ENCODE measurements at places on chromosomes 3 and 15.

GRCh38 chr15:29364426-29365078 lies 94.9 kb upstream of the NSMCE3 start:
- no peak for DNase-seq

GRCh38 chr3:179150610-179151009 lies 2.5 kb downstream of the PIK3CA start:
- DNase-seq, result no peak

DNA sequence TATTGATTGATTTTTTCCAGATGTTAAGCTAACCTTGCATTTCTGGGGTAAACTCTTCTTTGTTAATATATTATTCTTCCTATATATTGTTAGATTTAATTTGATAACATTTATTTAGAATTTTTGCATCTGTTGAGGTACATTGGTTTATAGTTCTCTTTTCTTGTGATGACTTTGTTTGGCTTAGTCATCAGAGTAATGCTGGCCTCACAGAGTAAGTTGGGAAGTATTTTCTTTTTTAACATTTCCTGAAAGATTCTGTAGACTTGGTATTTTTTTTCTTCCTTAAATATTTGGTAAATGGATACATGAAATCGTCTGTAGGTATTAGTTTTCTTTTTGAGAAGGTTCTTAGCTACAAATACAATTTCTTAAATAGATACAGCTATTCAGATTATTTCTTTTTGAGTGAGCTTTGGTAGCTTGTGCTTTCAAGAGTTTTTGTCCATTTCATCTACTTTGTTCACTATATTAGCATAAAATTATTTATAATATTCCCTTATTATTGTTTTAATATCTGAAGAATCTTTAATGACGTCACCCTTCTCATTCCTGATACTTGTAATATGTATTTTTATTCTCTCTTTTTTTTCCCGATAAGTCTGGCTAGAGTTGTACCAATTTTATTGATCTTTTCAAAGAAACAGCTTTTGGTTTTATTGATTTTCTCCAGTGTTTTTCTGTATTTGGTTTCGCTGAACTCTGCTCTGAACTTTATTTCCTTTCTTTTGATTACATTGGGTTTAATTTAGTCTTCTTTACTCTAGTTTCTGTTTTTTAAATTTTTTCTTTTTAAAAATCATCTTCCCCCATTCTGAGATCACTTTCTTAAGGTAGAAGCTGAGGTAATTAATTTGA lies 6.5 kb upstream of the HPS3 start:
- DNase-seq, result no peak

- peak; percentile 94 for DNase-seq
Observed at GRCh38 chr3:47420511-47421484, 40.0 kb downstream of the PTPN23 start.

DNA sequence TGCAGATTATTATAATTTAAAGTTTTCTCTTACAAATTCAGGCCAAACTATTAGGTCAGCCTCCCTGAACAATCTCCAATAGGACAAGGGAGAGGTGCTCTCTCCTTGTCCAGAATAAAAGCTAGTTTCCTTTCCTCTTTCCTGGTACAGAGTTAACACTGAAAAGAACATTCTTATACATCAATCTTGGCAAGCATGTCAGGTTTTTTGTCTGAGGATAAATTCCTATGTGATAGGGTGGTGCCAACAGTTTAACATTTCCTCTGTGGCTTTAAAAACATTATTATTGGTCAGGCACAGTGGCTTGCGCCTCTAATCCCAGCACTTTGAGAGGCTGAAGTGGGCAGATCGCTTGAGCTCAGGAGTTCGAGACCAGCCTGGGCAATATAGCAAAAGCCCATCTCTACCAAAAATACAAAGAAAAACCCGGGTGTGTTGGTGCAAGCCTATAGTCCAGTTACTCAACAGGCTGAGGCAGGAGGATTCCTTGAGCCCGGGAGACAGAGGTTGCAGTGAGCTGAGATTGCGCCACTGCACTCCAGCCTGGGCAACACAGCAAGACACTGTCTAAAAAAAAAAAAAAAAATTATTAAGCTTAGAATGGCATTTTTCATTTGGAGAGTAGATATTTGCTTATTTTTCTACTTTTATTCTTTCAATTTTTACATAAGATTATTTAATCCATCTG lies 13.7 kb upstream of the ULK4 start:
- no peak for DNase-seq

DNA sequence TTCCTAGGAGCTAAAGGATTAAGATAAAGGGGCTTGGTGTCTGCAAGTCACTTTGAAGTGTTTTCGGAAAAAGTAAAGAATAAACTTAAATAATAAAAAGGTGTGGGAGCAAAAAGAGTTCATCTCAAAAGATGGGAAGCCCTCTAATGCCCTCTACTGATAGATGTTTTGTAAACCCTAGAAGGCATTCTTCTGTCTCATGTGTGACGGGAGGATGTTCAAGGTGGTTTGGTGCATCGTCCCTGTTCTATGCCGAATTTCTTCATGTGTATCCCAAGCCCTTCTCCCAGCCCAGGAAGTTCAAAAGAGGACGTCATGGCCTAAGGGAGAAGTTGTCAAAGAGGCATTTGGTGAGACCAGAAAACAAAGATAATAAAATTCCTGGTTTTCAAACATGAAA lies 37.2 kb downstream of the CCK start:
- no peak for DNase-seq

DNA sequence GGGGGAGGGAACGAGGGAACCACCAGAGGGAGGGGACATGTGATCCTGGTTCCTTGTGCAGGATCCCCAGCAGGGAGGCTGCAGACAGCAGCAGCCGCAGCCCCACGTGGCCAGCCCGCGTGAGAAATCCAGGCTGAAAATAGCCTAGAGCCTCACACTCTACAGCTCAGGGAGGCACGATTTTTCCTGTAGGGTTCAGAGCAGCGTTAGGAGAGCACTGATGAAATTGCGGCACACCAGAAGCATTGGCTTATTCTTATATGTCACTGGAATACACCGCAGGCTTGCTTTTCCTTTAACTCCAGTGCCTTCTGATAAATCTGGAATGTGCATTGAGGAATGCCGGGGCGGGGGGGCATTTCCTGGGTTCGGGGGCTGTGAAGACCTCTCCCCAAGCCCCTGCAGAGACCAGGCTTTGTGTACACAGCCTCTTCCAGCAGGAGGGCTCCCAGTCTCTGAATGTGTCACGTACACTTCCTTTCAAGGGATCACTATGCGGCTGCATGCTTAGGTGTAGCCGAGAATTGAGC lies 193.0 kb downstream of the ATP10A start:
- DNase-seq, result no peak

GRCh38 chr3:125585595-125586223 lies 9.6 kb downstream of the OSBPL11 start:
- peak; percentile 31 for DNase-seq

GRCh38 chr3:72383883-72384282 lies 464.4 kb downstream of the SHQ1 start:
- no peak for DNase-seq

DNA sequence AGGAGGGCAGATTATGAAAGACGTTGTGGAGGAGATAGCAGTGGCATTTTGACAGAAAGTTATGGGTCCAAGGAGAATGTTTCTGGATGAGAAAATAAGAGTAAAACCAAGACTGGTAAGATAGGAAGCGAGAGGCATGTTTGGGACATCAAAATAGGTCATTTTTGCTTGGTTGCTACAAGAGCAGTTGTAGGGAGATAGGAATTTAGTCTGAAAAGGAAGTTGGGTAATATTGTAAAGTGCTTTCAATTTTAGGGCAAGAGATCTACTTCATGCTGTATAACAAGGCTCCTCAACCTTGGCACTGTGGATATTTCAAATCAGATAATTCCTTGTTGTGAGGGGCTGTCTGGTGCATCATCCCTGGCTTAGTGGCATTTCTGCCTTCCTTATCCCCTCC lies 118.0 kb upstream of the DPH6 start:
- DNase-seq, result no peak

DNA sequence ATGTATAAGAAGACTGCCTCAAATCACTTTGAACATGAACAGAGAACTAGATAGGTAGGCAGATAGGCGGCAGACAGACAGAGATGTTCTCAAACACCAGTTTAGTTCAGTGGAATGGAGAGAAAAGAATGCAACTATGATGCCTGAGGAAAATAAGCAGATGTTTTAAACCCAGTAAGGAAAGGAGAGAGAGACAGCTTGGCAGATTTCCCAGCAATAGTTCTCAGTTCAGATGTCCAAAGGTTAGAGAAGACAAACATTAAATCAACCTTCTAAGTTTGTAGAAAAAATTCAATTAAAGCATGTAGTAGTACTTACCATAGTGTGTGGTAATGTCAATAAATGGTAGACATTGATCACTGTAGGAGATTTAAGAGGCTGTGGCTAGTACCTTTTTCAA lies 209.6 kb upstream of the PFN2 start:
- no peak for DNase-seq

- no peak for DNase-seq
Observed at GRCh38 chr3:3802046-3802445, 2.8 kb downstream of the LRRN1 start.

DNA sequence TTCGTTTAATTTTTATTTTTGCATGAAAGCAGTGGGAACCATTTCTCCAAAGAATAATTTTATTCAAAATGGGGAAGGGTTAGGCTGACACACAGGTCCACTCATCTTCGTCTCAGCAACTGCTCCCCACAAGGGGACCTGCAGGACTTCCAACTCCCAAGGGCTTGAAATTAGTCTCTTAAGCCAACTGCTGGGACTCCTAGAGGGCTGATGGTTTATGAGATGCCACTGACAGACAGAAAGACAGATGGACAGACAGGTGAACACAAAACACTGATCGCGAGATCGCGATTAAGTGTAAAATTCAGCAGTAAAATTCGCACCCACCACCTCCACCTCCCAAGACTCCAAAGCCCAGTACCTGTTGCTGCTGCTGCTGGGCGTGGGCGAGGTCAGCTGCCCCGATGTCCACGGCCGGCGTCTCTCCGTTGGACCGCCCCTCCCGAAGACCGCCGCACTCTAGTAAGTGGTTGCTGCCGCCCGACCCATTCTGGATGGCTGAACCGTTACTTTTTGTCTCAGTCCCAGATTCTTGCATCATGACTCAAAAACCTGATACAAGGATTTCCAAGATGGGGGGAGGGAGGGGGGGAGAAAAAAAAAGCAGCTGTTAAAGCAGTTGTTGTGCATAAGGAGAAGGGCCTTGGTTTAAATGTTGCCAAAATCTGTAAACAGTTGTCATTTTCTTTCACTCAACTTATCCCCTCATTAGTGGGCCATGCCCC lies 385.5 kb downstream of the FOXP1 start:
- DNase-seq, result no peak

GRCh38 chr15:56248311-56248992 lies 4.8 kb upstream of the RFX7 start:
- no peak for DNase-seq

DNA sequence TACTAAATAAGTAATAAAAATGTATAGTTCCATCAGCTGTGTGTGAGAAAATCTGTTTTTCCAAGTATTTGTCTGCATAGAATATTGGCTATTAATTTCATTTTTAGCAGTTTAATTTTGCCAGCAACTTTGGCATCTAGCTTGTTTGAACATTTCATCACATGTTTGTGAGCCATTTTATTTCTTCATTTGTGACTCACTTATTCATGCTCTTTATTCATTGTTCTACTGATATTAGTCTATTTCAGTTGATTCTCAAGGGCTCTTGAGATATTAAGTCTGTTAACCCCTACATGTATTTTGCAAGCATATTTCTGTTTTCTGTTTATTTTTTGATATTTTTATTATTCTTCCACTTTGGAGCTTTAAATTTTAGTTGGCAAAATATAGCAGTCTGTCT lies 74.0 kb upstream of the PHLDB2 start:
- no peak for DNase-seq

GRCh38 chr15:30010746-30011145 lies 72.0 kb upstream of the GOLGA8J start:
- DNase-seq, result no peak

GRCh38 chr3:41681479-41681878 lies 280.4 kb downstream of the ULK4 start:
- DNase-seq, result peak; percentile 32

DNA sequence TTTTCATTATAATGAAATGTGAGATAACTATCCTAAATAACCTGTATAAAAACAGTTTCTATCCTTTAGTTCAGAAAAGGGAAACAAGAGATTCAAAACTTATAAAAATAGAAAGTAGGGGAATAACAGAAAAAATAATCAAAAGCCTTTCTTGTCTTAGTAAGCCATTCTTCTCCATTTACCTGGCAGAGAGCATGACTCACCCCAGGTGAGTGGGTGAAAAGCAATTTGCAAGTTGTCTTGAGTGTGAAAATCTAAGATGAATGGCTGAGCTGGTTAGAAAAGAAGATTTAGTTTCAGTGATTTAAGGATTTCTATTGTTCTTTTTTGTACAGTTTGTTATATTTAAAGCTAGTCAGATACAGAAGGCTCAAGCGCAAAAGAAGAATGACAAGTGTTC lies 702.0 kb downstream of the GRM7 start:
- no peak for DNase-seq

- no peak for DNase-seq
Observed at GRCh38 chr3:138361561-138361971, 13.2 kb downstream of the MRAS start.

GRCh38 chr15:73560501-73561117 lies 72.6 kb downstream of the NPTN start:
- peak; percentile 47 for DNase-seq

DNA sequence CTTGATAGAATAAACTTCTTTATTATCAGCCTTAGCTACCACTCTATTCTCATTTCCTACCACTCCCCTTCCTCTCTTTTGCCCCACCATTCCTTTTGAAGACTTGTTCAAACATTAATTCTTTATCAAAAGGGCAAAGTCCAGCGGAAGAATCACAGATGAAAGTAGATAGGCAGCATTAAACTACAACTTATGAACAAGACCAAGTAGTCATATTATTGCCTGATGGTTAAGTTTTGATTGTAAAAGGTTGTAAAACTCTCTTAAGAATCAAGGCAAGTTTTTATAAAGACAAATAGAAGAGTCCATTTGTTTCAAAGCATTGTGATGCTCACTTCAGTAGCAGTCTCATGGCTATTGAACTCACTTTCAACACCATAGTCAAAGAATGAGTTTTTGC lies 22.4 kb upstream of the TGFBR2 start:
- no peak for DNase-seq

DNA sequence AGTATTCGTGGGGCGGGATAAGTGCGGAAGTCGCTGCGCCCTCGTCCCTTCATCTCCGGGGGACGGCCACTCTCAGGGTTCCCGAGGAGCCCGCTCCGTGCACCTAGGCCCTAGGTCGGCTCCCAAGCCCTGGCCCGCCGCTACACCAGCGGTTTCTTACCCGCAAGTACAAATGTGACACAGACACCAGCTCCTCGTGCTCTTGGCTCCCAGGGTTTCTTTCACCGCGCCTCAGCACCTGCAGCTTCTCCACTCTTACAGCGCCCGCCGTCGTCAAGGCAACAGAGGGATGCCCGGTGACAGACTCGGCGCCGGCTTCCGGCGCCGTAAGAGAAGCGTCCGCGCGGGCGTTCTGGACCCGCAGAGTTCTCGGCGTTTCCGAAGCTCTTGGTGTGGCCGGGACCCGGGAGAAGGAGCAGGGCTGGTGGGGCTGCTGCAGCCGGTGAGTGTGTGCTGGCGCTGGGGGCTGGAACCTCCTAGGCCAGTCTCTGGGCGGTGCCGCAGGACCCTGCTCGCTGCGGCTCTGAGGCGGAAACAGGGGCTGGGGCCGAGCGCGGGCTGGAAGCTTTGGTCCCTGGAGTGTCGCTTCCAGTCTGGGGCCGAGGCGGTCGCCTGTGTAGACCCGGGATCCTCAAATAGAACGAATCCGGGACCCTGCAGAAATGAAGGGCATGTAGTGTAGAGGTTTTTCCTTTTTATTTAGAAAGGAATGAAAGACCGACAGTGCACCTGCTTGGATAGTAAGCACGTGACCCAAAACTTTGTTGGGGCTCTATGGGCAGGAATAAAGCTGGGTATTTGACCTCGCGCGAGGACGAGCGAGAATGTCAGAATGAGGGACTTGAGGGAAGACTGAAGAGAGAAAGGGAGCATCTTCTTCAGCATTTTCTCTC lies 155.4 kb upstream of the GOLGA6L4 start:
- no peak for DNase-seq

- no peak for DNase-seq
Observed at GRCh38 chr15:25694823-25695312, 168.3 kb downstream of the ATP10A start.
